ENCODE measurements at places on chromosomes 2 and 18.

DNA sequence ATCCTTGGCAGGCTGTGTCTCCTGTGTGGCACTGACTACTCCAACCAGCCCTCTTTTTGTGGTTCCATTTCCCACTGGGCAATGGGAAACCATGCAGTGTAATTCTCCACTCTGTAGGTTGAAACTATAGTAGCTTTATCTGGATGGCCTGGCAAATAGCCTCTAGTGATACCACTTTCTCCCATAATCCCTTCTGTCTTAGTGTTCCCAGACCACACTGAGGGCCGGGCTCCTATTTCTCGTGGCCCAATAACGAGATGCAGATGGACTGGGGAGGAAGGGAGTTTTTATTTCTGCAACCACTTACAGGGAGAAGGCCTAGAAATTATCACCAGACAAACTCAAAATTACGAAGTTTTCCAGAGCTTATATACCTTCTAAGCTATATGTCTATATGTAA, 24.7 kb downstream of the SKA1 start:
- DNase-seq: no peak

DNA sequence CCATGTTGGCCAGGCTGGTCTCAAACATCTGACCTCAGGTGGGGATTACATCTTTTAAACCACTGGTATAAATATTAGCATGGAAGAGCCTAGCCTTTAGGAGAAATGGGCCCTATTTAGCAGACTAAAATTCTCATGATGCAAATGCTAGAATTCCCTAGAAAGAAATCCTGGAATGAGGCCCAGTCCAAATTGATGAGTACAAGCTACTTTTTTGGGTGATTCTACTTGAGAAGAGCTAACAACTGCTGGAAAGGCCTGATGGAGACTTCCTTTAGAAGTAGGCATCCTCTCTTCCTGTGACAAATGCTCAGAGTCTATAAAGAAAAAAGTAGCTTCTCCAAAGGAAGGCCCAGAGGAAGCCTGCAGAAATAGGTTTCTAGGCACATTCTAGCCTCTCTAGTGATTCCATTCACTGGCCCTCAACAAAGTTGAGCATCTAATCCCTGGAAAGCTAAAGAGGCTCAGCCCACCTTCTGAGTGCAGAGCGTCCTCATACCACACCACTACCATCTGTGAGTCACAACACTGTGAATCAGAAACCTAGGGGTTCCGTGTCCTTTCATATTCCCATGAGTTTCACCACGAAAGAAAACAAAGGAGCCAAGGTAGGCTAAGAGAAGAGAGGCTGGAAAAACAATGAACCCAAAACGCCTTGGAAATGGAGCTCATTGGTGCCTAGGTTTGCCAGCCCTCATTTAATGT, 183.1 kb downstream of the C1D start:
- DNase-seq: no peak

DNA sequence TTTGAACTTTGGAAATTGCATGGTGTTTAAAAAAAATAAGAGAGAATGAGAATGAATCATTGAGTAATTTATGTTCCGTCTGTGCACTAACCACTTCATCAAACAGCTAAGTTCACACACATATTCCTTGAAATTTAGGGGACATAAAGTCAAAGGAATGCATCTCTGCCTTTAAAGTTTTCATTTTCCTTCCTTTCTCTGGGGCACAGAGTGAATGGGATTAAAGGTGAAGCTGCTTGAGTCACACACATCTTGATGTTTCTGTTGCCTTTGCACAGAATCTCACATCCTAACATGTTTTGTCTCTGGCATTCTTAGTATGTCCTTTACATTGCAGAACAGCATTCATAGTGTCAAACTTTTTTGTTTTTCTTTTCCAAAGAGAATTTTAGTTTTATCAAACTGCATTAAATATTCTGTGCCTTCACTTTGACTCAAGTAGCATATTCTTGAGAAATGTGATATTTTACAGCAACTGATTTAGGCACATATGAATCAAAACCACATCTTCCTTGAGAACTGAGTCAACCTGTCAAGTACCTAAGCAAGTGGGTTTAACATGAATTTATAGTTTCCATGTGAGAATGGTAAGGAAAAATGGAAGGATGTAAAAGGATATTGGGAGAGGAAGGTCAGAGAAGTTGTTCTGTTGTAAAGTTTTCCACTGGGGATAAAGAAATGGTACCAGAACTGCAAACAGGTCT, 169.1 kb upstream of the THUMPD2 start:
- no peak for DNase-seq

GRCh38 chr18:70384181-70384790, 95.4 kb downstream of the SOCS6 start:
- no peak for DNase-seq

- DNase-seq: no peak
These were observed 42.0 kb downstream of the COL5A2 start for GRCh38 chr2:189137519-189137918.
